ENCODE measurements at places on chromosomes 6 and 20. TPM values are rescaled to one million over a fixed set of nuclear protein-coding genes. Genes with fewer than 3 reads are reported as not detected.

GRCh38 chr6:132132422-132132821, 181.2 kb upstream of the CCN2 start:
- no peak for DNase-seq

DNA sequence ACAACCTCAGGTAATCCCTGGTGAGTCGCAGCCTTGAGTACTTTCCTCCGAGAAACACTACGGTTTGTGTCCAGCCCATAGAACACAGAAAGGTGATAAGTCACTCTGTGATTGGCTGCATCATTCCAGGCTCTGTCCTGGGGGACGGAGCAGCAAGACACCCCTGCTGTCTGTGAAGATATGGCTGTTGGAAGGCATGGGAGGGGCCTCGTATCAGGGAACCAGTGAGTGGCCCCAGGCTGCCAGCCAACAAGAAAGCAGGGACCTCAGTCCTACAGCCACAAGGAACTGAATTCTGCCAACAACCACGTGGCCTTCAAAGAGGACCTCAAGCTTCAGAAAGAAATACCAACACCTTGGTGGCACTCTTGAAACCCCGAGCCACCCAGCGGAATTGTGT, 6.4 kb upstream of the EEF1A2 start:
- DNase-seq = no peak

- DNase-seq = no peak
These were observed 324.3 kb upstream of the MOCS1 start for GRCh38 chr6:40258531-40258930.

EEF1A2 gene
- 0.31 TPM for polyA plus RNA-seq

Data from keratinocyte (primary cell).